IPS DF 6.9 (cell line): ENCODE measurements at places on chromosomes 5 and 9.

DNA sequence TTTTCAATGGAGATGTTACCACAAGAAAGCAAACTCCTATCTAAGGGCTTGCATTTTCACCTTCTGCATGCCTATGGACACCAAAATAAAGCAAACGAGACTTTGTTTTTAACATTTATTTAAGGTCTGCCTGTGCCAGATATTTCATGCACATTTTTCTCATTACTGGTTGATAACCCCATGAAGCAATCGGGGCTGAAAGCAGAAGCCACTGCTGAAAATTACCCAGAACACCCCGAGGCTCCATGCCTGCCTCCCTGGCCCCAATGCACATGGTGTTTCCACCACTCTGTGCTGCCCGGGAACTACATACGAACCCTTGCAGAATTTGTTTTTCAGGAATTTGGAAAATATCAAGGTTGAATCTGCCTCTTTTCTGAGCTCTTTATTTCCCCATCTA, 240.1 kb downstream of the NR2F1-AS1 start:
- no peaks in the 10 kb centered on the region for H3K36me3 ChIP-seq
- no peaks in the 10 kb centered on the region for H3K27me3 ChIP-seq
- H3K27ac ChIP-seq: no peak overlapping the region
- no peaks in the 10 kb centered on the region for H3K4me1 ChIP-seq
- no peak for DNase-seq

DNA sequence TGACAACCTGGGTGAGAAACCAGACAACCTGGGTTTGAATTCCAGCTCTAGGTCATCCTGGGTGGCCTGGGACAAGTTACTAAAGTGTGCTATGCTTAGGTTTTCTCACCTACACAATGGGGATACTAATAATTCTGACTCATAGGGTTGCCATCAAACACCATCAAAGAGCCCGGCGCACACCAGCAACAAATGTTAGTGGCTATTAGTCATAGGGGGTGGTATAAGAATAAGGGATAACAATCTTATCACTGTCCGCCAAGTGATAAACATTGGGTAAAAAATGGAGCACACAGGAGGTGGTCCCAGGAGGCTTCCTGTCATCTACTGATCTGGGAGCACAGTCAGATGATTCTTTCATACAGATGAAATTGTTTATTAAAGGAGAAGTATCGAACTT, 61.4 kb upstream of the AFAP1L1 start:
- H3K36me3 ChIP-seq: no peaks in the 10 kb centered on the region
- DNase-seq: no peak
- no peak overlapping the region for H3K27ac ChIP-seq
- H3K27me3 ChIP-seq: no peaks in the 10 kb centered on the region
- no peak overlapping the region for H3K4me3 ChIP-seq

GRCh38 chr9:89843591-89843990, 238.8 kb downstream of the GADD45G start:
- DNase-seq: no peak
- no peaks in the 10 kb centered on the region for H3K36me3 ChIP-seq

GRCh38 chr5:51811883-51812471, 428.7 kb downstream of the ISL1 start:
- peaks cover 1% of the 10 kb centered on the region; the same call in 1 of the 2 replicates for H3K4me1 ChIP-seq
- no peak overlapping the region for H3K4me3 ChIP-seq
- DNase-seq: no peak
- H3K27ac ChIP-seq: no peak overlapping the region
- H3K36me3 ChIP-seq: no peaks in the 10 kb centered on the region

DNA sequence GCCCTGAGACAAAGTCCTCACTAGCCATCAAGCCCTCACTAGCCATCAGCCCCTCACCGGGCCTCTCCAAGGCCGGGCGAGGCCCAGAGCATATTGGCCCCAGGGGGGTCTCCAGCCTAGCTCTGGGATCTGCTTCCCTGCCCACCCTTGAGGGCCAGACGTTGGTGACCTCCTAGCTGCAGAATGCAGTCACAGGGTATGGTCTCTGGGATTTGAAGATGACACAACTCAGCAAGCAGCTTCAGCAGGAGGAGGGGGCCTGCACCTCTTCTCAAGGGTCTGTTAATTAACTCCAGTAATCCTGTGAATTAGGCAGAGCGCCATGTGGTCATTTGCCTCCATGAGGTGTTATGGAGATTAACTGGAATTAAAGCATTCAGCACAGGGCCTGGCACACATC, 116.9 kb upstream of the SPOCK1 start:
- H3K4me3 ChIP-seq: no peak overlapping the region
- no peaks in the 10 kb centered on the region for H3K36me3 ChIP-seq
- no peak for DNase-seq
- H3K27me3 ChIP-seq: no peaks in the 10 kb centered on the region
- no peaks in the 10 kb centered on the region for H3K4me1 ChIP-seq

GRCh38 chr5:137997726-137998213, 35.1 kb downstream of the FAM13B start:
- no peak for DNase-seq
- H3K27me3 ChIP-seq: no peaks in the 10 kb centered on the region
- H3K36me3 ChIP-seq: peaks cover 2% of the 10 kb centered on the region; the same call in 1 of the 2 replicates

DNA sequence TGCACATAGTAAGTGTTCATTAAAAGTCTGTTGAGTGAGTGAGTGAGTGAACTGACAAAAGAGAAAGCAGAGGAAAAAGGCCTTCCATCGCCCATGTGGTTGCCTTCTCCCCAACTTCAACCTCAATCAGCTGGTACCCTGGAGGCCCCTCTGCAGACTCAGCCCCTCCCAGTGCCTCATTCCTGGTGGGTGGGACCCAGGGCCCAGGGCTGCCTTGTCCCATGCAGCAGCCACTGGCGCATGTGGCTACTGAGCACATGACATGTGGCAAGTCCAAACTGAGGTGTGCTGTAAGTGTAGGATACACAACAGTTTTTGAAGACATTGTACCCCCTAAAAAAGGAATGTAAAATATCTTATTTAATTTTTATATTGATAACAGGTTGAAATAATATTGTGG, 29.6 kb downstream of the NDUFA8 start:
- DNase-seq: no peak
- no peak overlapping the region for H3K4me3 ChIP-seq

- peaks cover 4% of the 10 kb centered on the region; the same call in 1 of the 2 replicates for H3K36me3 ChIP-seq
- no peak for DNase-seq
- no peak overlapping the region for H3K4me3 ChIP-seq
- peaks cover 10% of the 10 kb centered on the region for H3K4me1 ChIP-seq
Observed at GRCh38 chr9:2810420-2811075, 33.3 kb downstream of the PUM3 start.

DNA sequence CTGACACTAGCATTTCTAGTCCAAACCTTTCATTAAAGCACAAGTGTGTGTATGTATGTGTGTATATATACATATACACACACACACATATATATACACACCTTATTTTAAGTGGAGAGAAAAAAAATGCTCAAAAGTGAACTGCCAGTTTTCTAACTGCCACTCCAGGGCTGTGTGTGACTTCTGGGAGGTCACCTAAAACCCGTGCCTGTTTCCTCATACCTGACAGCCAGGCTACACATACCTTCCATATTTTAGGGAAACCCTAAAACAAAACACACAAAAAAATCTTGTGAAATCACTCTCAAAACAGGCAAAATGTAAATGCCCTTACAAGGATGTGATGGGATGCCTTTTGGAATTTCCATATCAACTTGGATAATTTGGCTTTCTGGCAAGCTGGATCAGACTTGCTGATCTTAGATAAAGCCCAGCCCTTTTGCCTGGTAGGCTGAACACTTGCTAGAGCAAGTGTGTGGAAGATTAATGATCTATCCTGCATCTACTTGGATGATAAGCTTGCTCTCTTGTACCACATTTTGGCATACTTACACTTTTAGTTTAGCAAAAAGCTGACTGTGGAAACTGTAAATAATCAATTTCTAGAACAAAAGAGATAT, 127.8 kb downstream of the GNAQ start:
- no peak overlapping the region for H3K4me3 ChIP-seq
- no peak for DNase-seq
- no peak overlapping the region for H3K27ac ChIP-seq
- 0 out of 2 replicates have a peak, but pooled peaks cover 1% of the 10 kb centered on the region for H3K4me1 ChIP-seq
- no peaks in the 10 kb centered on the region for H3K36me3 ChIP-seq

DNA sequence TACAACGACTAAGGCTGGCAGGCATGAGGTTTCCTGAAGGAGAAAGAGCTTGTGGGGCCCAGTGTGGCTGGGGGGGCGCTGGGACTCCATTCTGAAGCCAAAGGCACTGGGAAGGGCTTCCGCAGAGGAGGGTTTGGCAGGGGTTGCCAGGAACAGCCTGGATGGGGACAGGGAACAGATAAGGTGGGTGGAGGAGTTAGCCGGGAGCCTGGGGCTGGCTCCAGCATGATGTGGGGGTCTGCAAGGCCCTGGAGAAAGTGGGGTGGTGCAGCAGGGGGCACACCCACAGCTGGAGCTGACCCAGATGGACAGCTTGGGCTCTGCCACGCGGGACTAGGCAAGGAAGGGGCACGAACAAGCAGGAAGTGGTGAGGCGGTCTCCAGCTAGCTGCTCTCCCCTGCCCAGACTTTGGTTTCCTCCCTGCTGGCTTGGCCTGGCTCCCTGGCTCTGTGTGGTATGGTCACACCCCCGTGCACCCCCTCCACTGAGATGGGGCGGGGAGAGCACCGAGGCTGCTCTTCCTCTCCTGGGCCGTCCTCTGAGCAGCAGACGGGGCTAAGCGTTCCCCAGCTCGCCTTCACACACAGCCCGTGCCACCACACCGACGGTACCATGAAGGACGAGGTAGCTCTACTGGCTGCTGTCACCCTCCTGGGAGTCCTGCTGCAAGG, at the start of gene LTC4S:
Gene LTC4S (plus strand): TSS at position 519 of the 672 bp plus-strand sequence. CDS start 95 bp downstream, at position 614.
- H3K4me3 ChIP-seq: no peak within 1 kb of the TSS
- no peaks in the 10 kb centered on the region for H3K27me3 ChIP-seq
- no peak within 1 kb of the TSS for H3K27ac ChIP-seq

DNA sequence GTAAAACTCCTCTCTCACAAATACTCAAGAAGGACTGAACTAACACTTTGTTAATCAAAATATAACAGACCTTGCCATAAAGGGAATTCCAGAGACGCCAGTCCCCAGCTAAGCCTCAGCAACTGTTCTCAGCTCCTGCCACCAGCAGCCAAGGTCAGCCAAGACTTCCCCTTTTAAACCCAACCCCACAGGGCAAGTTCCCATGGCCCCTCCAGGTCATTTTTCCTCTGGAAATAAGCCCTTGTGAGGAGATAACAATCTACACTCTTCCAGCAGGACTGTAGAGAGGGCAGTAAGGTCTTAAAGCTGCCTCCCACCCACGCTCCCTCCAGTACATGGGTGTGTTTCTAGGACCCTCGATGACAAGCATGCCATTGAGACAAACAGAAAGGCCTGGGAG, 78.3 kb downstream of the DPYSL3 start:
- H3K27ac ChIP-seq: no peak overlapping the region
- peaks cover 9% of the 10 kb centered on the region for H3K4me1 ChIP-seq
- no peak overlapping the region for H3K4me3 ChIP-seq
- H3K36me3 ChIP-seq: 0 out of 2 replicates have a peak, but pooled peaks cover 4% of the 10 kb centered on the region
- no peaks in the 10 kb centered on the region for H3K27me3 ChIP-seq

DNA sequence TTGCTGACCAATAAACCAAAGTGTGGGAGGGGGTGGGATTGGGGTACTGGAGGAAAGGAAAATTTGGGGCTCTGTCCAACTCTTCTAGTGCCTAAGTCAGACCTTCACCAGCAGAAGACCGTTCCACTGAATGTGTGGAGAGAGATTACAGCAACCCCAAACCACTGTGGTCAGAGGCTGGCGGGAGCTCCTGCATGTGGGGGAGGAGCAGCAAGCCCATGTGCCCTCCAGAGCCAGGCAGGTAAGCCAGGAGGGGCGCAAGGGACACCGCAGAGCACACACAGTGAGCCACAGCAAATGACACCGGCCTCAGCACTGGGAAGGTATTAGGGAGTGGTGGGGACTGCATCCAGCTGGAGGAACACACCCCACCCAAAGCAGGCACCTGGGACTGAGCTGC, 62.9 kb downstream of the SMIM23 start:
- H3K4me3 ChIP-seq: no peak overlapping the region
- no peaks in the 10 kb centered on the region for H3K27me3 ChIP-seq
- DNase-seq: no peak

- H3K4me1 ChIP-seq: peaks cover 4% of the 10 kb centered on the region; the same call in 1 of the 2 replicates
- peak; percentile 70 for DNase-seq
- H3K4me3 ChIP-seq: peak overlapping the region; percentile 48; the same call in 1 of the 2 replicates
- no peaks in the 10 kb centered on the region for H3K27me3 ChIP-seq
- H3K27ac ChIP-seq: no peak overlapping the region
- H3K36me3 ChIP-seq: no peaks in the 10 kb centered on the region; the same call in 1 of the 2 replicates
Observed at GRCh38 chr9:34664281-34665066, 2.0 kb upstream of the CCL27 start.

DNA sequence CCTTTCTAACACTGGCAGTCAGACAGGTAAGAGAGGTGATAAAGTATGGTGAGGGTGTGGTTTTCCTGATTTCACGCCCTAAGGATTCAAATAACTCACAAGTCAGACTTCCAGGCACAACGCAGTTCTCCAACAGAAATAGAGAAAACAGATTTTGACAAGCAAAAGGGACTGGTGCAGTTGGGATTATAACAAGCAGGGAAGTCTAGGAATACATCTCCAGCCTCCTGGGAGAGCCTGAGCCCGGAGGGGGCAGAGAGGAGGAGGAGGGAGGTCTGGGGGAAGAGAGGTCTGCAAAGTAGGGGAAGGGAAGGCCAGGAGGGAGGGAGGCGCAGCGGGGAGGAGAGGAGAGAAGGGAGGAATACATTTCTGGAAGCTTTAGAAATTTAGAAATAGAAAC, 1.6 kb downstream of the CMBL start:
- H3K27ac ChIP-seq: no peak overlapping the region
- H3K4me1 ChIP-seq: 0 out of 2 replicates have a peak, but pooled peaks cover 1% of the 10 kb centered on the region
- H3K36me3 ChIP-seq: no peaks in the 10 kb centered on the region
- no peak for DNase-seq
- no peak overlapping the region for H3K4me3 ChIP-seq
- H3K27me3 ChIP-seq: no peaks in the 10 kb centered on the region

- H3K27ac ChIP-seq: no peak overlapping the region
- H3K36me3 ChIP-seq: no peaks in the 10 kb centered on the region
- peaks cover 7% of the 10 kb centered on the region for H3K4me1 ChIP-seq
- no peaks in the 10 kb centered on the region for H3K27me3 ChIP-seq
- H3K4me3 ChIP-seq: no peak overlapping the region
Observed at GRCh38 chr9:131731644-131732043, 8.2 kb downstream of the RAPGEF1 start.

DNA sequence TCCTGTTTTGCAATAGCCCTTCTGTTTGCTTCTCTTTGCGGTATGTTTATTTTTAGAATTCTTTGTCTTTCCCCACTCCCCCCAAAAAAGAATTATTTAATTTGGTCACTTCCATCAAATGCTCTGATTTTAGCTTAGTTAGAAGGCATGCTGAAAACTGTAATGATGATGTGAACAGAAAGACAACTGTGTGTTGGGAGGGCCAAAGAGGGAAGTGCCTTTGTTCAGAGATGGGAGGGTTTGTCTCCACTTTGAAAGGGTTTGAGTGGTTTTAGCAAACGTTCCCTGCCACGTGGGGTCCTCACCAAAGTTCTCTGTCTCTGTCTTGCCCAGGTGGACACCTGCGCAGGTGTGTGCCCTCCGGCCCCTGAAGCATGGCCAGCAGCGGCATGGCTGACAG, 41.9 kb downstream of the SYK start:
- no peaks in the 10 kb centered on the region for H3K4me1 ChIP-seq
- no peak overlapping the region for H3K27ac ChIP-seq
- no peaks in the 10 kb centered on the region for H3K27me3 ChIP-seq
- DNase-seq: no peak
- no peaks in the 10 kb centered on the region for H3K36me3 ChIP-seq
